SK-N-SH treated with all-trans-retinoic acid at 6 μM for 48 hours (cell line): ENCODE measurements at places on chromosomes 3 and 15.

DNA sequence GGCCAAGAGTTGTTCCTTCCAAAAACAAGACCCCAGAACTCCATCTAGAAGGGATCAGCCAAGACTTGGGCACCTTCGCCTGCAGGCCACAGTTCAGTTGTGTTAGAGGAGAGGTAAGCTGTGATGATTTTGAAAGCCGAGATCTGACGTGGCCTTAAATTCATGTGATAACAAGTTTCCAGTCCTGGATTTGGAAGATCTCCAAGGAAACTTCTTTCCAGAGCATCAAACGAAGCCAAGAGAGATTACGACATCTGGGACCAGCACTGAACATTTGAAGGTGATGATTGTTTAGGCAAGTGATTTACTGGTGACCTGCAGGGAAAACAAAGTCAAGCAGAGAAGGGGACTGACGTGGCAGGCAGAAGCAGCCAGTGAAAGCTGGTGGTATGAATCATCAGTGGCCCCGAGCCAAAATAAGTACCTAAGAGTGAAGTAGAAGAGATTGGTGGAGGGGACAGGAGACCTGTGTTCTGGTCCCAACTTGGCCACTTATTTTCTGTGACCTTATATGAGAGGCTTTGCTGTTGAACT is 339.0 kb upstream of the PROK2 start:
- peak; percentile 48; the same call in 2 of the 3 replicates for ATAC-seq

DNA sequence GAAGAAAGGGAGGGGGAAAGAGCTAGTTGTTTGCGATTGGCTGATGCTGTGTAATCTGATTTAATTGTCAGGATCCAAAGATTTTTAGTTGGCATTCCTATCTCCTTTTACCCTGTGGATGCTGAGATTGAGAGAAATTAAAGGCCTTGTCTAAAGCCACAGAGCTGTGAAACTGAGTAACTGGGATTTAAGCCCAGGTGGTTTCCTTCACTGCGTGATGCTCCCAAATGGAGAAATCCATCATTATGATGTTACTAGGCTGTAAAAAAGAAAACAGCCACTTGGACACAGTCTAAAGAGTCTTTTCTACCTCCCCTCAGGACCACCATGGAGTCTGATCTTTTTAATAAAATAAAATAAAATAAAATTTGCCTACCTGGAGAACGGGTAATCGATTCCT is 883.0 kb upstream of the NR2F2 start:
- ATAC-seq: no peak

DNA sequence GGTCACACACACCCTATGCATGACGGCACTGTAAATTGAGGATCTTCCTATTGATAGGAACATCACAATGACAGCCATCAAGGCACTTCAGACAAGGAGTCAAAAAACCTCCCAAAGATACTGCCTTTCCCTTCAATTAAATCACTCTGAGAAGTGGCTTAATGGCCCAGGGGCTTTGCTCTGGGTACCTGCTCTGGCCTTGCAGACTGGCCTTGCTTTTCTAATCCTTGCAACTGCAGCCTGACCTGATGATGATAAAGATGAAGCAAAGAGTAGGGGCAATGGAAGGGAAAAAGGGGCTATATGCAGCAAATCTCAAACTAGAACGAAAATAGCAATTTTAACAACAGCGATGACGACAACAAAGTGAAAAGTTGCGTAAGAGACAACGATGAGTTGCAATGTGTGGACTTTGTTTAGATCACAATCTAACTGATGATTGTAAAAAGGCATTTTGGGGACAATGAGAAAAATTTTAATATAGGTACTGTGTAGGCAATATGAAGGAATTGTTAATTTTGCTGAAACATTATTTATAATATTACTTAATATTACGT is 14.6 kb downstream of the ADAMTS9 start:
- ATAC-seq: no peak

DNA sequence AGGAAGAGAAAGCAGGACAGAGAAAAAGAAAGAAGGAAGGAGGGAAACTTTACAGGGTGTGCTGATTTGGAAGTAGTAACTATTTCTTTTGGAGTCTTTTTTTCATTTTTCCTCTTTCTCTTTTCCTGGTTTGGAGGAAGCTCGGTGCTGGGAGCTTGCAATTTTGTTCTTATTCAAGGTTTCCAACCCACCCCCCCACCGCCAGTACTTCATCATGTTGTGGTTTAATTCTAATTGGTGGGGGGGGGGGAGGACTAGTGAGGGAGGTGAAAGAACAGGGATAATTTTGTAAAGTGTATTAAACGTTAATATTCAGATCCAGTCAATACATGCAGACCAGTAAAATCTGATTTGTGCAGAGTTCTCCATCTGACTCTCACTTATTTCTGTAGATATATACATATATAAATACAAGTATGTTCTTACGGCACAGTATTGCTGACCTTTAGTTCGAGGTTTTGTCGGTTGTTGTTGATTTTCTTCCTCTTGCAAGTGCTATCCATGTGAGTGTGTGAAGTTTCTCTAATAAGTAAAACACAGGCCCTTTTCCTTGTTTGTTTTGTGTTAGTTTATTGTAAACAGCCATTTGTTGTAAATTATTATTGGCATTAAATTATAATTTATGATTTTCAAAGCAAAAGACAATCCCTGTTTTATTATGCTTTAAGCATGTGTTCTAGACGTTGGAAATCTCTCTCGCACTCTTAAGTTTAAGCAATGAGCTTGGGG is 9.3 kb downstream of the NR2F2 start:
- ATAC-seq: no peak

- peak; percentile 71 for ATAC-seq
Observed at GRCh38 chr15:91032919-91033803, 10.8 kb upstream of the VPS33B start.

DNA sequence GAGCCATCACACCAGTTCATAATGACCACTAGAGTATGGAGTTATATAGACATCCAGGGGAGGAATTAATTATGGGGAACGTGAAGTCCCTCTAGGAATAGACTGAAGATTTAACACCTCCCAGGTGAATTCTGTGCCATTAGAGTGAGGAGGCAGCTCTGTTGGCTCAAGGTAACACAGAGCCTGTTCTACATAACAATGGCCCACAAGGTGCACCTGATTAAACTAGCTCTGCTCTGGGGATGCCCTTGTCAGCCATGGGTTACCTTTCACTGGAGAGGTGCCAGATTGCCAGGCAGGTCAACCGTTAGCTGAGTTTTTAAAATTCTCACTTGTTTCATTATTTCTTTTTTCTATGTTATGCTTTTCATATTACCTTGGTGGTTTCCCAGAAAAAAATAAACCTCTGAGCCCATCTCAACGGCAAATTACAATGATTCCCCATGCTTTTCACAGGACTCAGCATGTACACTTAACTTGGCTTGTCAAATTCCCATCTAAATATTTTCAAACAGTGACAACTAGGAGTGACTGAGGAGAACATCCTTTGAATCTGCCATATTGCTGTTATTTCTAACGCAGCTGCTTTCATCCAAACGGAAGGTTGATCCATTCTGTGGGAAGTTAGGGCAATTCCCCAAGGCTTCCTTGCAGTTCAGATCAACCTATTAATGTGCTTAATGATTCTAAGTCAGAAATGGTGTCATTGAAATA is 512.9 kb downstream of the MCTP2 start:
- no peak for ATAC-seq

DNA sequence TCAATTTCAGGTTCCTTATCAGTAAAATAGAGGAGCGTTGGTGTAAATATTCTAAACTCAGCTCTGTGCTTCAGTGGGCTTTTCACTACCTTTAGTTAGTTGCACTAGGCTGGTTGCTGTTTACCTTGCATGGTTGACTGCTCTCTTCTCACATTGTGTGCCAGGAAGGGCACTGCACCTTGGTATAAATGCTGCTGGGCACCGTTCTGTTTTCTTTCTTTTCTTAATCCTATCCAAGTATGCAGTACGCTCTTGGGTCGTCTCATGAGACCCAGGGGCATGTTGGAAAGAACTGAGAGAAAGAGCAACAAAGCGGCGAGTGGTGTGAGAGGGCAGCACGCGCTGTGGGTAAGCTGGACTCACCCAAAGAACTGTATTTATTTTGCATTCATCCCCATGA is 22.4 kb downstream of the KCNMB2 start:
- no peak for ATAC-seq

- no peak for ATAC-seq
Observed at GRCh38 chr3:77655396-77655795, 615.5 kb downstream of the ROBO2 start.

DNA sequence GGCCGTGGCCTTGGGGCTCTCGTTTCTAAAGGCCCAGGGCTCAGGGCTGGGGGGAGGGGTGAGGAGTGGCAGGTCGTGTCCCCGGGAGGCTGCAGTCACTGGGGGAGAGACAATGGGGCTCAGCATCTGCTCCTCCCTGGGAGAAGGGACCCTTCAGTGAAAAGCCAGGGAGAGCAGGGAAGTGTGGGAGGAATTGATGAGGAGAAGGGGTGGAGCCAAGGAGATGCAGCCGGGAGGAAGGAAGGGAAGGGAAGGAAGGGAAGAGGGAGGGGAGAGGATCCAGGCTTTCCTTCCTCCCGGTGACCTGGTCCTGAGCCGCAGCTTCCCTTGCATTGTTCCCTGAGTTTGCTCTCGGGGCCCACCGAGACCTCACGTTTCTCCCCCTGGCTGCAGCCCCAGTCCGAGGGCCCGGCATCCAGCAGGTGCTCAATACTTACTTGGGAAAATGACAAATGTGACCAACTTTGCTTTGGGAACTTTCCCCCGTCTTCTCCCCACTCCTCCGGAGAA is 1.4 kb upstream of the ZNF710 start:
- ATAC-seq: no peak

DNA sequence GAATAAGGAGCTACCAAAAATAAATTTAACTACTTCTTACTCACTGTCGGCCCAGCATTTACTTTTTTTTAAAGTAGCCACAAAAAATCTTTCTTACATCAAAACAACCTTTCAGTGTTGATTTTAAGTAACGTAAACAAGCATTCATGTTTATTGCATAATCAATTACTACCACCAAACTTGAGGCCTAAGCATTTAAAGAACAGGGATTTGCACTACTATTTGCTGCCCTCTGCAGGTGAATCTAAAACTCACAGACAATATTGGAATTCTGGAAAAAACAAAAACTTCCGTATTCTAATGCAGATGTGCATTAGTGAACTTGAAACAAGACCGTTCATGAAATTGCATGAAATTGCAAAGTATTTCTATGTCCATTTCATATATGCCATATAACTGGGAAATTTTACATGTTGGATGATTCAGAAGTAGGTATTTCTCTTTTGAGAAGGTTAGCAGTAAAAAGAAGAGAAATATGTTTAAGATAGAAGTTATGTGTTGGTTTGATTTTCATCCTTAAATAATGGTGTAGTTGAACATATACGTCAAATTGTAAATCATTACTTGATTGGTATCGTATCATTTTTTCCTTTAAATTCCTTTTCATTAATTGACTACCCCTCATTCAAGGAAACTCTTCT is 55.6 kb downstream of the CGGBP1 start:
- peak; percentile 69 for ATAC-seq

DNA sequence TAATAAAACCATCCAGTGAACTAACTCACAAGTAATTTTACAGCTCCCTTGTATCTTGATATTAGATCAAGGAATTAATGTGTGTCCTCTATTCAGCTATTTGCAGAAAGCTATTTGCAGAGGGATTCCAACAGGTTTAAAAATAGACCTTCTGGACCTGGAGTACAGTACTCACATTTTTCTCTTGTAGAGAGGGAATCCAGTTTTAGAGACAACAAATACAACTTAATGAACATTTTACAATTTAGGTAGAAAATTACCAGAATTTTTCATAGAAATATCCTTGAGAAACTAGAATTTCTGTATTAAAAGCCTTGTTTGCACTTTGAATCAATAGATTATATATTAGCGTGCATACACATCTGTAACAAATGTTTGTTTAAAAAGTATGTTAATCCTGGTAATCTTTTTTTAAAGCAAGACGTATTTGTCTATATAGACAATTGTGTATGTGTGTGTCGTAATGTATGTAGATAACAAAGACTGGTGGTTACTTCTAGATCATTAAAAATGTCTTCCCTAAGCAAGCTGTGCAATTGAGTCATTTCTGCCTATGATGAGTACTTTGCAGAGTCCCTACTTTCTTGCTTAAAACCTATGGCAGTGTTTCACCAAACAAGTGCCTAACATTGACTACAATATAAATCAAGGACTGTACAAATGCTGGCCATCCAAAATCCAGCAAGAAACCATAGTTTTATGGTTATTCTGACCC is 57.9 kb downstream of the PPP2R3A start:
- ATAC-seq: no peak

- no peak for ATAC-seq
Observed at GRCh38 chr3:167908221-167908620, 172.7 kb downstream of the SERPINI1 start.

DNA sequence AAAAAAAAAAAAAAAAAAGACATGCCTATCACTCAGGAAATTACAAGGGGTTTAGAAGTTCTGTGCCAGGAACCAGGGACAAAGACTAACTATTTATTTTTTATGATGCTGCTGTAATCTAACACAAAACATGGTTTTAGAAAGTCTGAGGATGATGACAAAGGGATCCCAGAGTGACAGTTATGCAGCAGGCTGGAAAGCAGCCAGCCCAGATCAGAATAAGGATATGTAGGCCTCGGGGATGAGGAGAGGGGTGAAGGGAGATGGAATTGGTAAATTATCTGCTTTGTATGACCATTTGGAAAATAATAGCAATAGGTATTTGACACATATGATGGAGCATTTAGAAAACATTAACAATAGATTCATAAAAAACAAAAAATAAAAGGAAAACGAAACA is 34.1 kb upstream of the NMD3 start:
- ATAC-seq: no peak

GRCh38 chr3:48123346-48123745 is 64.9 kb downstream of the CDC25A start:
- ATAC-seq: no peak

DNA sequence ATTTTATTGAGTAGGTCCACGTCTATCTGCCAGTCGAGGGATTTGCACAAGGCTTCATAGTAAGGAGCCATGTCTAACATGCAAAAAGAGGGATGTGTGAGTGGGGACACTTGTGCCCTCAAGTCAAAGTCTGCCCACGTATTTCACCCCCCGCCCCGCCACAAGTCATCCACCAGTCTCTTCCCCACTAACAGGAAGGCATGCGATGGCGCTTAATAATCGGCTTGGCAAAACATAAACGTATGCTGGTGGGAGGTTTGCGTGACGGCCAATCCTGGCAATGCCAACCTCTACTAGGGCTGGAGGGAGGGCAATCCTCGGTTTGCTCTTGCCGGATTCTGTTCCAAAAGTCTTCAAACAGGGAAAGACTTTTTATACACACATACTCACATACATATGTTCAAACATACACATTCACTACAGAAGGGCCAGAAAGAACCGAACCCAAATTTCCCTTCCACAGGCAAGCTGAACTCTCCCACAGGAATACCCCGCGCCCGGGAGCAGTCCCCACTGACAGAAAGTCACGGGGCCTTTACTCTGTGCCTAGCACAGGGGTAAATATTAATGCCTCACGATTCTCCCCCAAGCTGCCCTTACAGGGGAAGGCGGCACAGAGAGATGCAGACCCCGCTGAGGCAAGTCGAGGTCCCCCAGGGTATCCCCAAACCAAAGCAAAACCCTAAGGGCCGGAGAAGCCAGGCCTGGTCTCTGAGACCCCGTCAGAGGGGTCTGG is 675 bp downstream of the PSMD6 start:
- ATAC-seq: peak; percentile 55

GRCh38 chr3:12165909-12166308 is 7.2 kb upstream of the TIMP4 start:
- no peak for ATAC-seq
